NB4 (cell line): ENCODE measurements at places on chromosomes 4 and X.

DNA sequence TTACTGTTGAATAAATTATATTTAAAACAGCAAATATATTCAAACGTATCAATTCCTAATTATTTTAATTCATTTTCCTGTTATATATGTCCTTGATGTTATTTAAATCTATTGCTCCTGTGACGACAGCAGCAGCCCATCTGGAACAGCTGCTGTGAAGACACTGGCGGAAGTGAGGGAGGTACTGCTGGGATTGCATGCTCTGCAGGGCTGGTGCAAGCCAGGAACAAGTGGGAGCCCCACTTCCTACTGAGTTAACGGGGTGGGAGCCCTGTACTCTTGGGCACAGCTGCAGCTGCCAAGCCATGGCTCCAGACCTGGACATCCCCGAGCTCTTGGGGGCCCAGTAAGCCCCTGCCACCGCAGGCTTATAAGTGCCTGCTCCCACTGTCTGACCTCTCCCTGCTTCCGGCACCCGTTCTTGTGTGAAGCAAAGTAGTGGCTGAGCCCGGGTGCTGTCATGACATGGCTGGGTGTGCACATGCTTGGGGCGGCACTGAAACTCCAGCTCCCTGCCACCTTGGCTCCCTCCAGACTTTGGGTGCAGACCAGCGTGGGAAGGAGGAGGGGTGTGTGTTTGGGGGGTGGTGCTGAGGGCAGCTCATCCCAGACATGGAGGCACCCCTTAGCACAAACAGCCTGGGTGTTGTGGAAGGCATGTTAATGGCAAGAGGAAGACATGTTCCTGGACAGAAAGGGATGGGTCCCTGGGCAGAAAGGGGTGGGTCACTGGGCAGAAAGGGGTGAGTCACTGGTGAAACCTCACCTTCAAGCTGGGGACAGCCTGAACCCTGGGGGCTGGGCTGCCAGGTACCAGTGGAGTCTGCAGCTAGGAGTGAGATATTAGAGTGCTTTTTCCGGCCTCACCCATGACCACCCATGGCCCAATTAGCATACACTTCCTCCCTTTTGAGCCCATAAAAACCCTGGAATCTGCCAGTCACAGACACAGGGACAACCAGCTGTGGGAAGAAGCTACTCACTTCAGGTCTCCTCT, 1981.3 kb upstream of the IGFBP7 start:
- no peak for DNase-seq

- peak; percentile 2 for DNase-seq
Measured at GRCh38 chrX:10725071-10725470, 104.7 kb upstream of the MID1 start.

- DNase-seq, result no peak
Measured at GRCh38 chr4:65450899-65451298, 219.4 kb downstream of the EPHA5 start.

DNA sequence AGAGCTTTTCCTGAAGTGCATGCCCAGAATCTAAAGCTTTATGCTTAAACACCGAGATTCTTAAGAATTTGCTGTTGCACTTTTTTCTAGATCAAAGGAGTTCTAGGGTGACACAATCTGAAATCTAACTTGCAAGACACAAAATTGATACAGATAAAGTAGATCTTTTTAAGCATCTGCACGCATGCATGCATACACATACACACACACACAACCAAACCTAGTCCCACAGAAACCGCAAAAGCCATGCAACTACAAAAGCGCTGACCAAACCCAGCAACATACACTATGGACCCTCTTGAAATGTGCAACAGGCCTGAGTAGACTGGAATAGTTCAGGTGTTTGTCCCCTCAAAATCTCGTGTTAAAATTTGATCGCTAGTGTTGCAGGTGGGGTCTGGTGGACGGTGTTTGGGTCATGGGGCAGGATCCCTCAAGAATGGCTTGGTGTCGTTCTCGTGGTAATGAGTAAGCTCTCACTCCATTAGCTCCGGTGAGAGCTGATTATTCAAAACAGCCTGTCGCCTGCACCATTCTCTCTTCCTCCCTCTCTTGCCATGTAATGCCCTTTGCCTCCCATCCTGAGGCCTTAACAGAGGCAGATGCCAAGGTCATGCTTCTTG, 52.7 kb downstream of the IRF2 start:
- no peak for DNase-seq

- DNase-seq, result no peak
Measured at GRCh38 chr4:95293014-95293413, 255.8 kb downstream of the UNC5C start.

GRCh38 chrX:150573106-150573505, 4.7 kb downstream of the MTM1 start:
- no peak for DNase-seq
